Stimulated activated CD4-positive, alpha-beta T cell treated with anti-CD3 and anti-CD28 coated beads, Interleukin-1b, Interleukin-23, amount 100 ng/mL, for 1 hour (primary cell): ENCODE measurements at places on chromosomes 11 and 22.

DNA sequence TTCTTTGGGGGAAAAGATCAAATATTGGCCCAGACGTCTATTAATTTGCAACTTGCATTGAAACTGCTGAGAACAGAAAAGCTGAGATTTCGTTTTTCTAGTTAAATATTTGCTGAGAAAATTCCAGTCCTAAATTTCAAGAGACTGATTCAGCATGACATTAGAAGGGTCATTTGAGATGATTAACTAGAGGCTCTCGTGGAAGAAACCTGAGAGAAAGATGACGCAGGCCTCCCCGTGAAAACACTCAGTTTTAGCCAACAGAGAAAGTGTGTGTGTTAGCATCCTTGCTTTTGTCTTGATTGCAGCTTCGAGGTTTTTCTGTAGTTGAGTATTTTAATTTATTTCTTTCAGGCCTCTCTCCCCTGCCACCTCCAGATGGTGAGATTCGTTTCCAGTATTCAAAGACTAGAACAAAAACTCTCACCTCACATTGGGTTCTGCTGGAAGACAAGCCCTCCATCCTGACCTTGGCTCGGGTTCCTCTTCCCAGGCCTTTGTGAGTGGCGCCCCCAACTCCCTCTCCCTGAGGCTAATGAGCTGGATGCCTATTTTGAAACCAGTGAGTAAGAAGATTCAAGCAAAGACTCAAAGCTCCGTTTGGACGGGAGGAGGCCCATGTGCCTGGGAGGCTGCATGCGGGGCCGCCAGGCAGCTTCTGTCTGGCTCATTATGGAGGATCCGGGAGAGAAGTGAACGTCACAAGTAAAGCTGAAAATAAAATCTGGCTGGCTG, 52.4 kb downstream of the CELSR1 start:
- DNase-seq: no peak

DNA sequence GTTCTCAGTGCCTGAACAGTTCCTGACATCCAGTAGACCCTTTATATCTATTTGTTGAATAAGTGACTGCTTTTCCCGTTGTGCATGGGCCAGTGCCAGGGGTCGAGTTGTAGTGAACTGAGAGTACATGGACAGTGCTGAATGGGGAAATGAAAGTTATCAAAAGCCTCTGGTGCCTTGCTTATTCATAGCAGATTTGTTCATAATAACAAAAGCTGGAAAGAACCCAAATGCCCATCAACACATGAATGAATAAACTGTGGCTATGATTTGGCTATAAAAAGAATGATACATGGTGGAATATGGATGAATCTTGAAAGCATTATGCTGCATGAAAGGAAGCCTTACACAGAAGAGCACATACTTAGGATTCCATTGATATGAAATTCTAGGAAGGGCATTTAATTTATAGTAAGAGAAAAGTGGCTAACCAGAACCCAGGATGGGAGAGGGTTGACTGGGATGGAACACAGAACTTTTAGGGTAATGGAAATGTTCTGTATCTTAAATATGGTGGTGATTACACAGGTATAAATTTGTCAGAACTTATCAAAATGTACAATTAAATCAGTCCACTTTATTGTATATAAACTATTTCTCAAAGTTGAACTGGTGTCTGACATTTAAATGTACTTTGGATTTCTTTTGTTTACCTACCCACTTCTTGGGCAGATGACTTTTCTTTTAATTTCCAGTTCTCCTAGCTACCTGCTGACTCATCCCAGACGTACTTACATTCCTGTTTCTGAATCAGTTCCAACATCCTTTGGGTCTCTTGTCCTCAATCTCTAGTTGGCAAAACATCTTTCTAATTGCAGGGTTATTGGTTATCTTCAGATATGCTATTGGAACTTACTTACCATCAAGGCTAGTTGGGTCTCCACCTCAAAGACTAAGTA, 42.8 kb downstream of the PACS1 start:
- DNase-seq: no peak

DNA sequence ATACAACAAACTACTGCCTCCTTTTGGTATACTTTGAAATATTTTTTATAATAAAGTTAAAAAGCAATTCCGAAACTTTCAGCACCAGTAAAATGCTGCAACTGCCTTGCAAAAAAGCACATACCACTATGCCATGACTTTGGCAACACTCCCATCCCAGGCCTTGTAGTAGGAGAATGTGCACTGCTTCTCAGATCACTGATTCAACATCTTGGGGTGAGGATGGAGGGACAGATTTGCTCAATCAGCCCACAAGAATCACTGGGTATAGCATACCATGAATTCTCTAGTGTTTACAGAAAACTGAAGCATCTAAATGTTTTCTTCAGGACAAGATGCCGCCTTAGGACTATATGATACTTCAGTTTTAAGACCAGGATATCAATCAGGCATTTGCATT, 14.9 kb downstream of the EIF4ENIF1 start:
- DNase-seq: no peak

DNA sequence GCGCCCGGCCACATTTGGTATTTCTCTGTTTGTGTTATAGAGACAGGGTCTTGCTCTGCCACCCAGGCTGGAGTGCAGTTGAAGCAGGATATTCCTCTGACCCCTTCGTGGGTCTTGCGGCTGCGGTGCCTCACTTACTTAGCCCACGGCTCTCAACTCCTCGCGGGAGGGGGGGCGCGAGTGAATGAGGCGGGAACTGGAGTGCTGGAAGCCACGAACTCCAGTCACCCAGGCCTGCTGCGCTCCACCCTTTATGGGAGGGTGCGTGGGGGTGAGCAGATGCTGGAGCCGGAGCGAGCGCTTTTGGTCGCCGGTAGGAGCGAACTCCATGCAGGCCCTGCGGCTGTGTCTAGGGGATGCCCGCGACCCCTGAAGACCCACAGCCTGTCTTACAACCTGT, 1.8 kb downstream of the C11orf54 start:
- DNase-seq: no peak

GRCh38 chr11:60978546-60979380, 7.3 kb downstream of the CD6 start:
- no peak for DNase-seq

DNA sequence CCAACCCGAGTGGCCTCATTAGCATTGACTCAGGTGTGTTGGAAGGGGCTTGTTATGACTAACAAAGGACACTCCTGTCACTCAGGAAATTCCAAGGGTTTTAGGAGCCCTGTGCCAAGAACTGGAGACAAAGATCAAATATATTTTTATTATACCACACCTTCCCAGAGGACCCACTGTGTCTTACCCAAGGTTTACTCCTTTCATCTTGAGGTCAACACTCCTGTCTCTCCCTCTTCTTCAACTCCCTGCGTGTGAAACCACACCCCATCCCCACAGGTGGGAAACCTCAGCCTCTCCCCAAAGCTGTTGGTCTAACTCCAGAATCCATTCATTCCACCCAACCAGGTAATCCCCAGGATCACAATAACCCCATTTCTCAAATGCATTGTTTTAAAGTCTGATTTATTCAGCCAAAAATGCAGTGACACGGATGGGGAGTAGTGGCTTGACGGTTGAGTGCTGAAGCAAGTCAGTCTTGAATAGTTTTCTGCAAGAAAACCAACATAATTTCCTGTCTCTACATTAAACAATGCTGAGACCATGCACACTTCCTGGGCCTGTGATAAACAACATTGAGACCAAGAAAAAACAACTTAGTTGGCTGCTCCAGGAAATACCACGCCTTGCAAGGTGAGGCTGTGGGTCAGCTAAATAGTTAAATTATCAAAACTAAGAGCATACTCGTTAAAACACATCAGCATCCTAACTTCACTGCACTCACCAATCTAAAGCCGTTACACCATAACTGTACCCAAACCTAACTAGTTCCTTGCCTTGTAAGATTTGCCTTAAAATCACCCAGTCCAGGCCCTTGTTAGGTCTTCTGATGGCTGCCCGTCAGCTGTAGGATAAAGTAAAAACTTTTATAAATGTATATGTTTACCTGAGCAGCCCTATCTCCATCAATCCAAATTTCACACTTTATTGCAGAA, 38.5 kb upstream of the SPON1 start:
- DNase-seq: no peak

DNA sequence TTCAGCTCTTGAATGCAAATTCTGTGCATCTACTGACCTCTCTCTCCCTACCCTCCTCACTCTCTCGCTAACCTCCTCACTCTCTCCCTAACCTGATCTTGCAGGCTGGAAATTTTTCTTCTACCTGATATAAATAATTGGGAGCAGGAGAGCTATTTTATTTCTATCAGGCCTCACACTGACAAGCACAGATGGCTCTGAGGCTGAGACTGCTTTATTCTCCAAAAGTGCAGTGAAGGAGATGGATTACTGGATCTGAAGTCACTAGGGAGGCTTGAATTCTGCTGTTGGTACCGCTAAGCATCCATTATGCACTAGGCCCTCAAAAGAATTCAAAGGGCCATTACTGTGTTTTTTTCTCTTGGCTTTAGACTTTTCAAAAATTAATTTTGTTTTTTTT, 19.4 kb upstream of the LDHA start:
- no peak for DNase-seq

DNA sequence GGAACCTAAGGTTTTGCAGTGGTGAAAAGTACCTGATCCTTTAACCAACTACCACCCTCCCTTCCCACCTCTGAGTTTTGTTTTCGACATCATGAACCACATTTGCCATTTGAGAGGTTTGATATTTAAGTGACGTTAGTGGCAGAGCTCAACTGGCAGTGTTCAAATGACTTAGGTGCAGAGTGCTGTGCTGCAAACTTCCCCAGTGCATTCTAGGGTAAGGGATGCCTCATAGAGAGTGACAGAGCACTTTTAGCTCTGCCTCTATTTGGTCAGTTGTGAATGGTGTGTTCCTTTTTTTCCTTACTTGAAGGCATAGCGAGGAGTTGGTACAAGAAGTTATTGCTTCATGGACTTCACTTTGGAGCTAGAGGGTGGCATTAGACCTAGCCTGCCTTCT, 9.4 kb downstream of the BMAL1 start:
- DNase-seq: no peak

DNA sequence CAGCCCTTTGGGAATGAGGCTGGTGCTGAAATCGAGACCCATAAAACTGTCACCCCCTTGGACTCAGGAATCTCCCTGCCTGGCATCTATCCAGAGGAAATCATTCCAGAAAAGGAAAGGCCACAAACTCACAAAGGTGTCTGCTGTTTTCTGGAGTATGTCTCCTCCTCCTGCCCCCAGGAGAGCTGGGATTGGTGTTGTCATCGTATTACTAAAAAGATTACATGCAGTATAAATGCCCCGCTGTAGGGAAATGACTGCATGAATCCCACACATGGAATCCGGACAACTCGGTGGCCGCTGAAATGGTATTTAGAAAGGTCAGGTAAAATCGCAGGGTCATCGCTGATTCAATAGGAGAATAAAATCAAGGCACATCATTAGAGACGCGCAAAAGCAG, 18.9 kb upstream of the RFPL3 start:
- DNase-seq: no peak

DNA sequence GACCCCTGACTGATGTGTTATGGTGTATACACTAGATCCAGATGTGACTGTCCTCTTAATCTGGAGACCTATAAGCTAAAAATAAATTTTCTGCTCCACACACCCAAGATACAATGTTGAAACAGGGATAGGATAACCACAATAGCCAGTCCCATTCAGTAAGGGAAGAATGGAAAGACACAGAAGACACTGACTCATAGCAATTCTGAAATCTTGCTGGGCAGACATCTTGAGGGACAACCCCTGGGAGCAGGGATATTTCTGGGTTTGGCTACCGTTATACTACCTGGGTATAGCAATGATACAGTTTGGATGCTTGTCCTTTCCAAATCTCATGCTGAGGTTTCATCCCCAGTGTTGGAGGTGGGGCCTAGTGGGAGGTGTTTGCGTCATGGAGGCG, 93.9 kb downstream of the BUD13 start:
- DNase-seq: no peak

- DNase-seq: no peak
Measured at GRCh38 chr11:97525273-97525672, 1135.5 kb downstream of the JRKL start.

- DNase-seq: no peak
Measured at GRCh38 chr11:20719821-20720220, 50.4 kb downstream of the NELL1 start.

GRCh38 chr11:118813551-118813950, 22.6 kb upstream of the DDX6 start:
- no peak for DNase-seq

GRCh38 chr11:94315664-94316063, 11.3 kb downstream of the IZUMO1R start:
- DNase-seq: no peak

GRCh38 chr11:11899401-11899800, 57.6 kb downstream of the USP47 start:
- DNase-seq: no peak

- DNase-seq: no peak
Measured at GRCh38 chr11:60905047-60905446, 1.3 kb downstream of the PRPF19 start.

DNA sequence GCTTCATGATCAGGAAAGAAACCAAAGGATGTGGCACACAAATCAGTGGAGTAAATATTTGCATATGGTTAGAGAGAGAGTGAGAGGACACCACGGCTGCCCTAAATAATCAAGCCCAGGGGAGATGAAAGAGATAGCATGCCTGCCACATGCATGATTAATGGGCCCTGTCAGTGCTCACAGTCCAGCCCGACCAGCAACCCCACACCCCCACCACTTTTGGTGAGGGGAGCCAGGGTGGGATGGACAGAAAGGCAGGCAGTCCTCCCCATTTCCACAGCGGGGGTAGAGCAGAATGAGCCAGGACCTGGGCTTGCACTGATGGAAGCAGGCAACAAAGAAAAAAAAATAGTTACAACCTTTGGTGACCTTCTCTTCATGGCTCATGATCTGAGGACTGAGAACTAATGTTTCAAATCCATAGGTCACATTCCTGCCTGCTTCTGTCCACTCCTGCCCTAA, 545.0 kb downstream of the ETS1 start:
- no peak for DNase-seq

DNA sequence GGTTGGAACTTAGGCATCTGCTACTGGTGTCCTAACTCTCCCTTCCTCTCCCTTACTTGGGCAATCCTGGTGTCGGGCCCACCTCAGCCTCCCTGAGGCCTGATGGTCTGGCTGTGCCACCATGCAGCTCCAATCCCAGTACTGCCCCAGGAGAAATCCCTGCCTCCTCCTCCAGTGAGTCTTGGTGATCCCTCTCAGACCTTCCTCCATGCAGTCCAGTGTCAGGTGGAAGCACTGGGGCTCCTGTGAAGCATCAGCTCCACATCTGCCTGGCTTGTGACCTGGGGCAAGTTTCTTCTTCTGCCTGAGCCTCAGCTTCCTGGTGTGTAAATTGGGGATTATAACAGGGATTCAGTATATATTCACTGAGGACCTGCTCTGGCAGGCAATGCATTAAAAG, 1.8 kb upstream of the PELI3 start:
- DNase-seq: no peak

- DNase-seq: peak; percentile 32
Measured at GRCh38 chr22:24758164-24758799, 16.2 kb downstream of the PIWIL3 start.
